Fibroblast of lung (primary cell): ENCODE measurements at places on chromosomes 2 and 18. TPM values are rescaled to one million over a fixed set of nuclear protein-coding genes. Genes with fewer than 3 reads are reported as not detected.

FSHR gene
- under 0.01 TPM in 1 of 2 replicates, not detected in the other for total RNA-seq

FEV gene
- total RNA-seq, result not detected in 2 replicates

AMER3 gene
- total RNA-seq, result not detected in 2 replicates

CD8B gene
- not detected in 2 replicates for total RNA-seq

DUSP19 gene
- total RNA-seq, result 5.1 and 7.4 TPM in 2 replicates

NAT8 gene
- total RNA-seq, result not detected in 2 replicates

MATN3 gene
- 0.51 and 2.3 TPM in 2 replicates for total RNA-seq

UBXN4 gene
- 64.5 and 78.8 TPM in 2 replicates for total RNA-seq
